ENCODE measurements at places on chromosomes 7 and 10. TPM values are rescaled to one million over a fixed set of nuclear protein-coding genes. Genes with fewer than 3 reads are reported as not detected.

DNA sequence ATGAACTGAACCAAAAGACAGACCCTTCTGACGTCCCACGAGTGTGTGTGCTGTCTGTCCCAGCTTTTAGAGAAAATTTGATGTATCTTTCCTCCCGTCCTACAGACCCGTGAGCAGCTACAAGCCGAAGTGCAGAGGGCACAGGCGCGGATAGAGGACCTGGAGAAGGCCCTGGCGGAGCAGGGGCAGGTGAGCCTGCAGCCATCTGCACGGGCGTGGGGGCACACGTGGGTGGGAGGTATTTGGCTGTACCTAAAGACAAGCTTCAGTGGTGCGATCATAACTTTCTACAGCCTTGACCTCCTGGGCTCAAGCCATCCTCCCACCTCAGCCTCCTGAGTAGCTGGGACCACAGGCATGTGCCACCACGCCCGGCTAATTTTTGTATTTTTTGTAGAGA lies 41.7 kb upstream of the DPYSL4 start:
- peak; percentile 40 for DNase-seq

The ASB4 gene
- total RNA-seq = 0.49 TPM

The ABCA13 gene
- 0.35 TPM for total RNA-seq

The MRLN gene
- total RNA-seq = not detected

The HECW1 gene
- 1.6 TPM for total RNA-seq

All from upper lobe of right lung (tissue), 1 donor.